ENCODE measurements at places on chromosomes 7 and 10.

GRCh38 chr10:124748166-124748565, 4.0 kb upstream of the FAM53B start:
- DNase-seq: no peak

GRCh38 chr7:157224627-157225026, 85.9 kb downstream of the UBE3C start:
- DNase-seq: no peak

DNA sequence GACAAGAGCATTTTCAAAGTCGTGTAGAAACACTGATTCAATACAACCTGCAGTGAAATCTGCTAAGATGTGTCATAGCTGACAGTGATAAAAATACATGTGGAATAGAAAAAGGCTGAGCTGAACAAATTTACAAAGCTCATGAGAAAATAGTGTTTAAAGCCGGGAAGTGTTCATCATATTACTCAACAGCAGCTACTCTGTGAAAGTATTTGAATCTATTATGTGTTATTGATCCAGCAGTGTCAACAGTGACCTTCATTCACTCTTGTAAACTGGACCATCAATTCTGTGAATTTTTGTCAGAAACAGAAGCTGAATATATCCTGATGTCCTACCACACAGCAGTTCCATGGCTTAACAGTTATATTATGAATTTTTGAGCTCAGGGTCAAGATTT, 11.6 kb downstream of the DYDC1 start:
- DNase-seq: no peak

GRCh38 chr7:12783421-12784095, 96.1 kb downstream of the ARL4A start:
- no peak for DNase-seq

GRCh38 chr7:42456267-42456666, 219.3 kb upstream of the GLI3 start:
- no peak for DNase-seq

DNA sequence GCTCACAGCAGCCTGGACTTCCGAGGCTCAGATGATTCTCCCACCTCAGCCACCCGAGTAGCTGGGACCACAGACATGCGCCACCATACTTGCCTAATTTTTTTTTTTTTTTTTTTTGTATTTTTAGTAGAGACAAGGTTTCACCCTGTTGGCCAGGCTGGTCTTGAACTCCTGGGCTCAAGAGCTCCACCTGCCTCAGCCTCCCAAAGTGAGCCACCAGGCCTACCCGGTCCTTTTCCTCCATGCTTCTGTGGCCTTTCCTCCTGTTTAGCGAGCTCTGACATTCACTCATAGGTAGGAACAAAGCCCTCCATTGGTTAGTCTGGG, 50.1 kb upstream of the SRPK2 start:
- DNase-seq: no peak

GRCh38 chr7:90768301-90768700, 172.2 kb downstream of the CDK14 start:
- DNase-seq: no peak

DNA sequence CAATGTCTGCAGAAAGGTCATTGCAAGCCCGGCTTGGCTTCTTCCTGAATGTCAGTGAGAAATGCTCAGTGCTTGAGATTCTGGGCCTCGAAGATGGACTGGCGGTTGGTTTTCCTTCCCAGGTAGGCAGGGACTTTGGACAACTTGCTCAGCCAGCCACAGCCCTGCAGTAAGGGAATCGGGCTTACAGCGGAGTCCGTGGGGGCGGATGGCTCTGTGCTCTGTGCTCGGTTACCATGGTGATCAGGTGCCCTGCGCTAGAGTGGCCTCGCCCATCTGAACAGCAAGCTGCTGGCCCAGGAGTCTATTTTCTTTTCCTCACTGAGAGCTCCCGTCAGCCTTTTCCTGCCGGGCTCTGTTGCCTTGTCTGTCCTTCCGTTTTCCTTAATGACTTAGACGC, 77.8 kb upstream of the SH2B2 start:
- DNase-seq: no peak

GRCh38 chr10:125548356-125548755, 134.6 kb downstream of the TEX36 start:
- DNase-seq: no peak

GRCh38 chr10:127982601-127983000, 75.7 kb downstream of the PTPRE start:
- DNase-seq: no peak

DNA sequence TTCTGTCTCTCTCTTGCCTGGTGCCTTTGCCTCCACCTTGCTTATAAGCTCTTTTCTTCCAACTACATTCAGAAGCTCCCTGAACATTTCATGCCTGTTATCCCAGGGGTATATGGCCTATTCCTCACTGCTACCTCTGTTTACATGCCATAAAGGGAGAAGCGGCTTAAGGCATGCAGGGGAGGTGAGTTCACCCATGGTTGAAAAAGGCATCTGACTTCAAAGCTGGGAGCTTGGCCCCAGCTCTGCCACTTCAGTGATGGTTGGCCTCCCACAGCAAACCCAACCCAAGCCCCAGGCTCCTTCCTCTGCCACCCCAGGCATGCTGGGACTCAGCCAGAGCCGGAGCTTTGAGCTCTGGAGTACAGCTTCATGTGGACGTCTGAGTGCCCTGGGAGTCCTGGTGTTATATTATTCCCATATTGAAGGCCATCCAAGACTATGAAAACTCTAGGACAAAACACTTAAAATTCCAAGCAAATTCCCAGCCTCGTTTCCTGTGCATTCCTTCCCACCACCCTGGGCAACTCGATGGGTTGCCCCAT, 468.6 kb upstream of the ZMIZ1 start:
- no peak for DNase-seq

DNA sequence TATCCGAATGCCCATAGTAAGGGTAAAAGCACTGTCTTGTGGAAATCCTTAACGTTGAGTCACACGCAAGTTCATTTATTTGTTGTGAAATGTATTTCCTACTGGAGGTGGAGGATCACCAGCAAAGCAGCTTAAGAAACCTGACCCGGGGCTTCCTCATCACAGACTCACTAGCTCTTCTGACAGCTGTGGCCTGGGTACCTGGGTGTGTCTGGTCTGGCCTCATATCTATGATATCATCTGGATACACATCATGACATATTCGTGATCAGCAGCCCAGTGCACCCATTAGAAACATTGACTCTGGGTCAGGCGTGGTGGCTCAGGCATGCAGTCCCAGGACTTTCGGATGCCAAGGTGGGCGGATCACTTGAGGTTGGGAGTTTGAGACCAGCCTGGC, 8.8 kb downstream of the DRGX start:
- no peak for DNase-seq

- DNase-seq: no peak
Observed at GRCh38 chr10:104273899-104274575, 5.1 kb downstream of the GSTO2 start.

GRCh38 chr7:100397315-100398081, 24.2 kb downstream of the PILRA start:
- no peak for DNase-seq

DNA sequence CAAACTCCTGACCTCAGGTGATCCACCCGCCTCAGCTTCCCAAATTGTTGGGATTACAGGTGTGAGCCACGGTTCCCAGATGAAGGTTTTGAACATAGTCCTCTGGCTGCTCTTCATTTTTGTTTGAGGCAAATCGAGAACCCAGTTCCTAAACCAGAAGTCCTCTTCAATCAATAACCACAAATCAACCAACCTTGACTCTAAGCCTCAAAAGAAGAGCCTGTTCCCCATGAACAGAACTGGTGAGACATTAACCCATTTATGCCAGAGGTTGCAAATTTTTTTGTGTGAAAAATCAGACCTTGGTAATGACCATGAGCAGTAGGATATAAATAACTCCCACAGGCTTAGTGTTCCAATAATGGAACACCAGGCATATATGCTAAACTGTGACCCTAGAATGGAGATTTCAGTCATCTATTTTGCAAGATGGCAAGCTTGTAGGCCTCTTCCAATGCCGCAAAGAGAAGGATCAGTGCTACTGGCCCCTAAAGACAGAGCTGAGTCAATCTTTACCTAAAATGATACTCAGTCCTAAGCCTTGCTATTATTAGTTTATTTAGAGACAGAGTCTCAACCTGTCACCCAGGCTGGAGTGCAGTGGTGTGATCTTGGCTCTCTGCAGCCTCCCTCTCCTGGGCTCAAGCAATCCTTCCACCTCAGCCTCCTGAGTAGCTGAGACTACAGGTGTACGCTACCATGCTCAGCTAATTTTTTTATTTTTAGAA, 15.9 kb downstream of the KPNA7 start:
- no peak for DNase-seq

Measured in SIG-M5 (cell line).